ENCODE measurements at places on chromosomes 5 and 9.

DNA sequence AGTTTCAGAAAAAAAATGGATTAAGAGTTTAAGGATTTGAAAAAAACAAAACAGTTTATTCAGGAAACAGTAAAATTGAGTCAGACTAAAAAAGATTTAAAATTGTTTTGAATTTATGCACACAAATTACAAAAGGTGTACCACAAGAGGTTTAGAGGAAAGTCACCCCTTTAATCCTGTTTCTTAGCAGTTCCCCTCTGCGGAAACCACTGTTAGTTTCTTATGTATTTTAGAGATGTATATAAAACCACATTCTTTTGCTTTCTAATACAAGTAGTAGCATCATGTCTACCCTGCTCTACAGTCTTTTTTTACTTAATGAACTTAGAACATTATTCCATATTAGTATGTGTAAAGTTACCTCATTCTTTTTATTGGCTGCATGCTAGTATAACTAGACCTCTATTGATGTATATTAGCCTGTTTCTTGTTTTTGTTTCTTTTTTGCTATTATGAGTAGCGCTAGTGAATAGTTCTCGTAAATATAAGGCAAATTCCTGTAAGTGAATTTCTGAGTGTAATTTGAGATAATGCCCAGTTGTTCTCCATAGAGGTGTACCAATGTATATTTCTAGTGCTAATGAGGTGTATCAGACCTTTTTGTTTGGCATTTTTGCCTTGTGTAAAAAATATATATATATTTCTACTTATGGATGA is 20.0 kb downstream of the GPBP1 start:
- DNase-seq = no peak

GRCh38 chr9:33012328-33013069 is 11.1 kb upstream of the APTX start:
- no peak for DNase-seq

- DNase-seq = no peak
Measured at GRCh38 chr9:111979561-111979960, 82.9 kb downstream of the UGCG start.

- DNase-seq = no peak
Measured at GRCh38 chr9:123168586-123168985, 99.8 kb downstream of the STRBP start.

- no peak for DNase-seq
Measured at GRCh38 chr9:130982636-130983358, 26.2 kb upstream of the LAMC3 start.

DNA sequence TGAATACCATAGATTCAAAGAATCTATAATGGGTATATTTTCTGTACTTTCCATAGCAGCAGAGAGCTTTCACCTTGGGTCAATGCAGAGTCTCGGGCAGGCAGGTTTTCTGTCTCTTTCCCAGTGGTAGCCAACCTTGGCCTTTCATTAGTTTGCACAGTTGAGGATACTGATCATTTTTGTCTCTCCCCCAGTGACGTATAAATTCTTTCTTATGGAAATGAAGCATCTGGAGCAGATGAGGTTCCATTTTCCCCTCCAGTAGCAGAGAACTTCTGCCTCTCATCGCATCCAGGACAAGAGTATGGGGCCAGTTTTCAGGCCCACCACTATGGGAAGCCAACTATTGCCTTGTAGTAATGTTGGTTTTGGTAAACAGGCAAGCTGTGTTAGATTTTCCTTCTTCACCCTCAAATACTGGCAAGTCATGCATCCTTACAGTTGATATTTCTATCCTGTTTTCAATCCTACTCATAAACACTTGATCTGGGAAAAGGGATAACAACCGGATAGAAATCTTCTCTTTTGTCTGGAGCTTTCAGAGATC is 845.2 kb upstream of the CDH18 start:
- no peak for DNase-seq

DNA sequence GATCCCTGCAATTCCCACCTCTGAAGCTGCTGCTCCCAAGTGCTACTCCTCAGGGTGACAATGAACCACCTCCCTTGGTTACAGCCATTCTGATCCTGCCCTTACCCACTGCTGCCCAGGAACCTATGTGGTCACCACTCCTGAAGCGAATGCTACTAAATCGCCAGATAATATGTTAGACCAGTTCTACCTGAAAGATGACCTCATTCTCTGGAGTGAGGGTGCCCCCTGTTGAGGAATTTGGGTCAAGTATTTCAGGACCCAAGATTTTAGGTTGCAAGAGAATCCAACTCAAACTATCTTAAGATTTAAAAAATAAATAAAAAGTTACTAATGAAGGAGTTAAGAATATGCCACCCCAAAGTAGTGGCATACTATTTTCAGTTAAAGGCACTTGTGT is 5.8 kb upstream of the SNAPC3 start:
- DNase-seq = no peak

- DNase-seq = no peak
Measured at GRCh38 chr9:108783731-108784495, 71.9 kb downstream of the ACTL7B start.

DNA sequence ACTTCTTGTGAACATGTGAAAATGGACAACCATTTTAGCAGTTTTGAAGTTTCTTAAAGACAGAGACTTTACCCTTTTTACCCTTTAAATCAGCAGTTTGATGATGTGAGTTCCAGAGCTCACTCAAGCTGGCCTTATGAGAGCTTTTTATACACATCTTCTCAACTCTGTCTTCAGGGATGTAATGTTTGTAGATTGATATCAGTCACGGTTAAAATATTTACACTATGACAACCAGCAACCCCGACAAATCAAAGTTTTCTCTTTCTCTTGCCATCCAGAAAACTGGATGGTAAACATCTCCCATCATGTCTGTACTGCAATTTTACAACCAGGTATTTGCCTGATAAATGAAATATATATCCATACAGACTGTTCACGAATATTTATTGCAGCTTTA is 233.4 kb upstream of the ST8SIA4 start:
- DNase-seq = no peak
